HFFc6 (cell line): ENCODE measurements at places on chromosomes 7 and 10. TPM values are rescaled to one million over a fixed set of nuclear protein-coding genes. Genes with fewer than 3 reads are reported as not detected.
A peak's percentile ranks its signal among the peaks of the same experiment; 100 is the strongest.

Gene PVRIG
- total RNA-seq = 0.51 TPM in 1 of 3 replicates, not detected in the others

DNA sequence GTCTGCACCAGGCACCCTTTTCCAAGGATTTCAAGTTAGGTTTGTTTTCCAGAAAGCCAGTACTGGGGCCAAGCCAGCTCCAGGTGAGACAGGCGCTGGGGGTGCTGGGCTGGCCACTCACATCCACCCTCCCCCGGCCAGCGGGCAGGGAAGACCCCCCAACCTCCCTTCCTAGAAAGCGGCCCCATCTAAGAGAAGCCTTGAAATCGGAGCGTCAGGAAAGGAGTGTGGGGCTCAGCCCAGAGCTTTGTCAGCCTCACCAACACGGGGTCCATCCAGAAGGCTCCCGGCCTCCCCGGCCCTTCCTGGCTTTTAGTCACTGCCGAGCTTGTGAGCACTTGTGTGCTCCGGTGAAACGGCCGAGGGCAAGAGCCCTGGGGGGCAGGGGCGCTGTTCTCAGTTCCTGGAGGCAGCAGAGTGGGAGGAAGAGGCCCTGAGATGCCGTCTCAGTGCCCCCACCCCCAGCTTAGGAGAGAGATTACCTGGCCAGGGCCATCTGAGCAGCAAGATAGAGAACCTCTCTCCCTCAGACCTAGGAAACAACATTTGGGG lies 39.6 kb downstream of the PDGFA start:
- DNase-seq = no peak

DNA sequence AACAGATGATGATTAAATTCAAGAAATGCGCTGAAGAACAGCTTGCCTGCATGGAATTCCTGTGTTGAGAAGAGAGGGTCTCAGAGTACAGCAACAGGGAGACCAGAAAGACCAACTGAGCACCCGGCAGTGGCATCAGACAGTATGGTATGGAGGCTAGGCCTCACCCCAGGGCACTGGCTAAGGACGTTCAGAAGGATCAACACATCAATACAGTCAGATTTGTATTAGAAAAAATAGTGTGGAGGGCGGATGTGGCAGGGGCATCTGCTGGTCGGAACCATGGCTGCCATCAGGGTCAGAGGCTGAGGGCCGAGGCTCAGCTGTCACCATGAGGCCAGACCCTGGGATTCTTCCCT lies 142.1 kb downstream of the ADARB2 start:
- no peak for DNase-seq

Gene LIPF
- total RNA-seq = not detected in 3 replicates

GRCh38 chr10:13608246-13608853 lies 21.6 kb downstream of the PRPF18 start:
- no peak for DNase-seq

DNA sequence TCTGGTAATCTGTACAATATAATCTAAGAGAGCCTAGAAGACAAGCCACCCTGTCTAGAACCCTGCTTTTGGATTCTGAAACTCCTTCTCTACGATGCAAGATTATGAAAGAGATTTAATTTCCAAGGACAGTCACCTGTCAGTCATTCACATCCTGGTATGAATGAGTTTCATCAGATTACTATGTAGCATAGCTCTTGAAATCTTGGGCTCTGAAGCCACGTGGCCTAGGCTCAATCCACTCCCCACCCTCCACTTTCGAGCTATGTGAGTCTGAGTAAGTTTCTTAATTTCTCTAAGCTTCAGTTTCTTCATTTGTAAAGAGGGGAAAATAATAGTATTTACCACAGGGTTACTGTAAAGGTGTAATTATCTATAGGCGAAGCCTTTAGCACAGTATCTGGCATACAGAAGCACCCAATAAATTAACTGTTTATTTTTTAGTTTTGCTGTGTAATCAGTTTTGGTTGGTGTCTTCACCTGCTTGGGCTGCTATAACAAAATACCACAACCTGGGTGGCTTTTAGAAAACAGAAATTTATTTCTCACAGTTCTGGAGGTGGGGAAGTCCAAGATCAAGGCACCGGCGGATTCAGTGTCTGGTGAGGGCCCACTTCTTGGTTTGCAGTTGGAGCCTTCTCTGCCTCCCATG lies 71.3 kb downstream of the MYOF start:
- no peak for DNase-seq

Gene SEMA4G
- 1.4 to 2.1 TPM (median 1.8 TPM) in 3 replicates for total RNA-seq

- no peak for DNase-seq
Measured at GRCh38 chr10:120744040-120744439, 107.1 kb upstream of the WDR11 start.

- no peak for DNase-seq
Measured at GRCh38 chr7:158680754-158681153, 23.9 kb downstream of the NCAPG2 start.

DNA sequence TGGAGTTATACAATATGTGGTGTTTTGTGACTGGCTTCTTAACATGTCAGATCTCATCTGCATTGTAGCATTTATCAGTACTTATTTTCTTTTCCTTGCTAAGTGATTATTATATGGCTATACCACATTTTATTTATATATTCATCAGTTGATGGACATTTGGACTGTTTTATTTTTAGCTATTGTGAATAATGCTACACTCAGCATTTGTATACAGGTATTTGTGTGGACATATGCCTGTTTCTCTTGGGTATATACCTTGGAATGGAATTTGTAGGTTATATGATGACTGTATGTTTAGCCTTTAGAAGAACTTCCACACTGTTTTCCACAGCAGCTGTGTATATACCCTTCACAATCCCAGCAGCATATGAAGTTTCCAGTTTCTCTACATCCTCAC lies 86.5 kb downstream of the GSDME start:
- no peak for DNase-seq

DNA sequence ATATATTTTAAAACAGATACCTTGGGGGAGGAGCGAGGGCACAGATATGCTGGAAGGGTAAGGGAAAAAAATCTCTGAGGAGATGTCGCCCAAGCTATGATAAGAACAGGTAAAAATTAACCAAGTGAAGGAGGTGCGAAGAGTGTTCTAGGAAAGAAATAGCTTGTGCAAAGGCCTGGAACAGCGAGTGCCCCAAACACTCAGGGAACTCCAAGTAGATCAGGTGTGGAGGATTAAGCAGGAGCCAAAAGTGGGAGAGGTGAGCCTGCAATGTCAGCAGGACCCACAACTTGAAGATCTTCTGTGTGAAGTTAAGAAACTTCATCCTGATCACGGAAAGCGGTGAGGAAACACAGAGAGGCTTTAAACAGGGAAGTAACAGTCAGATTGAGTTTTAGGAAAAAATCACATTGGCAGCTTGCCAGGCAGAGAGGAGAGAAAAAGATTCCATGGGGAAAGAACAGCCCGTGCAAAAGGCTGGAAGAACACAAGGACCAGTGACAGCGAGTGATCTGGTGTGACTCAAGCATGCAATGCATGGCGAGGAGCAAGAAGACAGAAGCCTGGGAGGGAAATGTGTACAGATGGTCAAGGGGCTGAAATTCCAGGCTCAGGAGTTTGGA lies 30.7 kb downstream of the FGF8 start:
- DNase-seq = no peak

DNA sequence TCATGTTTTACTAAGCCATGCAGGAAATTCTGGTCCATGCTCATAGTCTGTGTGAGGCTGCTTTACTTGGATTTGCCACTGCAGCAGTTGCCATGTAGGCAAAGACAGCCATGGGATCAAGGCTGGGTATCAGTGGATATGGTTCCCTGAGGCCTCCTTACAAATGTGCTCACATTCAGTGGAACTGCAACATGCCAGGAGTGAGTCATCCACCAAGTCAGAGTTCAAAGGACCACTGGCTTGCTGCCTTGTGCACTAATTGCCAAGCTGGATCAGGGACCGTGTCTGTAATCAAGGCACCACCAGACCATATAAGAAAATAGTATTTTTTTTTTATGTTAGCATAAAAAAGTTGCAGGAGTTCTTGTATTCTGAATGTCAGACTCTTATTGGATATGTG lies 101.0 kb downstream of the CDCA7L start:
- no peak for DNase-seq

DNA sequence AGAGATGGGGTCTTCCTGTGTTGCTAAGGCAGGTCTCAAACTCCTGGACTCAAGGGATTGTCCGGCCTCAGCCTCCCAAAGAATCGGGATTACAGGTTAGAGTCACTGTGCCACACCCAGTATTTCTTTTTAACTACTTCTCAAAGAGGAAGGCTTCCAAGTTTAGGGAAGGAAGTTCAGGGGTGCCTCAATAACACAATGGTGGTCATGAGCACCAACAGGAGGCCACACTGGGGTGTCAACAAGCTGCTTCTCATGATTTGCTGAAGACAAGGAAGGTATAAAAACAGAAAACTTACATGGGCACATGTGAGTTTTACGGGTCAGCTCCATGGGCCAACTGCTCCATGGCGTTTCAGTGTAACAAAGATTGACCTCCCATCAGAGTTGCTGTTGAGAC lies 160.5 kb downstream of the TNS3 start:
- DNase-seq = no peak

DNA sequence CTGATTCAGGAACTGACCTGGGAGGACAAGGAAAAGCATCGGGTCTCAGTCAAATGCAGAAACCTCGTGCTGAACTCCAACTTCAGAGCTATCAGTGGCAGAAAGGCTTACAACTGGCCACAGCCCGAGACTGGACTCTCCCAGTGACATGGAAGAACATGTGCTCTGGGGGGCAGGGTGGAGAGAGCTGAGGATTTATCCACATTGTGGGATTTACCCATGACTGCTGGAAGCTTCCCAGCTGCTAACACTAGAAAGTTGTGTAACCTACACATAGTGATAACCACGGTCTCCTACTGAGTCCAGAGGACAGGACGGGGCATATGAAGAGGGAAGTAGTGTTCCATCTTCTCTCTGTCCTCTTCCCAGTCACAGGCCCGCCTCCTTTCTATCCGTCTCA lies 103.4 kb downstream of the ITIH5 start:
- no peak for DNase-seq

DNA sequence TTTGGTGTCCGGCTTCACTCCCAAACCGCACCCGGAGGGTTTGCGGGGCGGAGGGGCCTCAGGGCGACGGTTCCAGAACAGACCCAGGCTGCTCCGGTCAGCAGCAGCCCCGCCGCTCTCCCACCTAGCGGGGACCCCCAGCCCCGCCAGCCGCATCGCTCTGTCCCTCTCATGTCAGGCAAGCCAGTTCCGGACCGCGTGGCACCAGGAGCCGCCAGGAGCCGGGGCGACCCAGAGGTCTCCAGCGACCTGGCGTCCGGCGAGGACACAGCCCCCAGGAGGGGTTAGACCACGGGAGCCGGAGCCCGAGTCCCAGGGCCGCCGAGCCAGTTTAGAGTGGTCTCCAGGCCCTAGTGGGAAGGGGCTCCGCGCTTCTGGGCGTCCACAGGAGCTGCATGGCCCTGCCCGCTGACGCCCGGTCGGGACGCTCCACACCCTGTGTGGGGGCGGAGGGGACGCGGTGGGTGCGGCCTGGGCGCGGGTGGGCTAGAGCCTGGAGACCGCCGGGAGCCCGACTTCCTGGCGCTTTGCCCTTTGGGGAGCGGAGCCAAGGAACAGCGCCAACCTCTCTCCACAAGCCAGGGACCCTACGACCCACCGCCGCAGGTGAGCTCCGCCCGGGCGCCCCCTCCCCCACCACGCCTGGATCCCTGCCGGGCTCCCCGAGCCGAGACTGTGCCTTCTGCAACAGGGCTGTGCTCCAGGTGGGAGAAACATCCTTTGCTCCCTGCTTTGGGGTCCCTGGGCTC lies 43.4 kb downstream of the ZNF117 start:
- no peak for DNase-seq

Gene NUTM2E
- 0.08 TPM in 1 of 3 replicates, not detected in the others for total RNA-seq

DNA sequence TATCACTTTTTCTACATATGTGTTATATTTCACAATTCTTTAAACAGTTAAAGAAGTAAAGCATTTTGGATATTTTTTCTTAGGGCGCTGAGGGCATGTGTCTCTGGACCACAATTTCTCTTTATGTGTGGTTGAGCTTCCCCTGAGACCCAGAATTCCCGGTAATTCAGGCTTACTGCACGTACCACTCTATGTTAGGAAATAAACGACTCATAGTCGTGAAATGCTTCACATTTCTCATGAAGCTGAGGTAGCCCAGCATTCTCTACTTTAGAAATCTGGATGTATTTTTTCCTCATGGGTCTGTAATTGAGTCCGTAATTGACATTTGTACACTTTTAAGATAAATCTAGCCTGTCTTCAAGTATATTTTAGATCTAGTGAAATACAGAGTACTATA lies 170.6 kb downstream of the FZD1 start:
- DNase-seq = no peak

Gene HOXA3
- total RNA-seq = 0.32 to 1.6 TPM (median 0.33 TPM) in 3 replicates

DNA sequence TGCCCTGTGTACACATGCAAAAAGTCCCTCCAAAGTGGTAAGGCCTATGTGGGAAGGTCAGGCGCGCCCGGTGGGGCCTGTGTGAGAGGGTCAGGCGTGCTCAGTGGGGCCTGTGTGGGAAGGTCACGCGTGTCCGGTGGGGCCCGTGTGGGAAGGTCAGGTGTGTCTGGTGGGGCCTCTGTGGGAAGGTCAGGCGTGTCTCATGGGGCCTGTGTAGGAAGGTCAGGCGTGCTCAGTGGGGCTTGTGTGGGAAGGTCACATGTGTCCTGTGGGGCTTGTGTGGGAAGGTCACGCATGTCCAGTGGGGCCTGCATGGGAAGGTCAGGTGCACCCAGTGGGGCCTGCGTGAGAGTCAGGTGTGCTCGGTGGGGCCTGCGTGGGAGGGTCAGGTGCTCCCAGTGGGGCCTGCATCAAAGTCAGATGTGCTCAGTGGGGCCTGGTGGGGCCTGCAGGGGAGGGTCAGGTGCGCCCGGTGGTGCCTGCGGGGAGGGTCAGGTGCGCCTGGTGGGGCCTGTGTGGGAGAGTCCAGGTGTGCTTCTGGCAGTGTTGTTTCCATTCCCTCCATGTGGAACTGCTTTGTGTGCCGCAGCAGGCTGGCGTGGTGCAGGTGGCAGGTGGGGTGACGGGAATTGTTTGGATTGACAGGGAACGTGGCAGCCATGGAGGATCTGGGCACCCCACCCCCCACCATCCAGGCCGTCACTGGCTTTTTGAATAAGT lies 15.4 kb downstream of the LRRC27 start:
- DNase-seq = no peak

- no peak for DNase-seq
Measured at GRCh38 chr7:100154651-100155491, 3.7 kb downstream of the TRAPPC14 start.

DNA sequence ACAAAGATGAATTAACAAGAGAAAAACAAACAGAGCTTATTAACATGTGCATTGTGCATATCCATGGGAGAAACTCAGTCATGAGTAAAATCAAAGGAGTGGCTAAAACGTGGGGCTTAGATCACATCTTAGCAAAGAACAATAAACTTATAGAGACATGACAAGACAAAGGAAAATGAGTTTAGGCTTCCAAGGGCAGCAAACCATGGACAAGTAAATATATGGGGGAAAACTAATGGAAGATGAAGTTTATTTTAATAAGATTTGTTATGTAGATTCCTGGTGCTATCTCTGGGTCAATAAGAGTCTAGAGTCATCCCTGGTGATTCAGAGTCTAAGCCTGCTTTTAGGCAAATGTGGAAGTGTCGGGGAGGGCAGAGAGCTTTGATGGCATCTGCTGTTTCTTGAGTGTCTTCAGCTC lies 87.2 kb upstream of the PLPP4 start:
- DNase-seq = peak; percentile 56
